Right lung (tissue), 10 donors: ENCODE measurements at places on chromosomes 11 and 22.

GRCh38 chr11:10807493-10808234 lies 1.1 kb downstream of the EIF4G2 start:
- DNase-seq = peak; percentile 59

DNA sequence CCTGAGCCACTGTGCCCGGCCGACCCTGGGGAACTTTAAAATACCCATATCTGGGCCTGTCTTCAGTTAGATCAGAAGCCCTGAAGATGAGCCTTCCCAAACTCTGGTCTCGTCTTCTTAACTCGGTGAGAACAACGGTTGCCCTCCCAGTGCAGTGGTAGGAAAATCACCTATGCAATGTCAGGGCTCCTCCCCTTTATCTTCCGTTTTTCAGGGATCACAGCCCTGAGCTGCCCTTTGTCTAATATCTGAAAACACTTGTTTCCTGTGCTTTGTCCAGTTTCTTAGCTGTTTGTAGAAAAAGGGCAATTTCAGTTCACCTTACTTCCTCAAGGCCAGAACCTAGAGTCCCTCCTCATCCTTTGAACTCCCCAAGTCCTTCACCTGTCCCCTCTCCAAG lies 9.4 kb downstream of the DRAP1 start:
- no peak for DNase-seq

DNA sequence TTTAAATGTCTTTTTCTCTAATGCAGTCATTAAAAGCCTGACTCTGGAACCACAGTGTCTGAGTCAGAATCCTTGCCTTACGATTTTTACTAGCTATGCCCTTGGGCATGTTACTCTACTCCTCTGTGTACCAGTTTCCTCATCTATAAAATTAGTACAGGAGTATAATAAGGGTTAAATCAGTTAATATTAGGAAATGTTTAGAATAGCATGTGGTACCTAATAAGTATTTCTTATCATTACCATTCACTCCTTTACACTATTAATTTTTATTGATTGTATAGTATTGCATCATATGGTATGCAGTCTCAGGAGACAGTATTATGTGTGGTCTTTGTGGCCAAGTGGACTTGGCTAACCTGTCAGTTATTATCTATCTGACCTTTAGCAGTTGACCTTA lies 68.2 kb downstream of the METTL15 start:
- DNase-seq = no peak

- DNase-seq = no peak
Observed at GRCh38 chr11:66491315-66491935, 11.2 kb downstream of the DPP3 start.

GRCh38 chr11:67611704-67612587 lies 5.2 kb downstream of the NDUFV1 start:
- DNase-seq = no peak

DNA sequence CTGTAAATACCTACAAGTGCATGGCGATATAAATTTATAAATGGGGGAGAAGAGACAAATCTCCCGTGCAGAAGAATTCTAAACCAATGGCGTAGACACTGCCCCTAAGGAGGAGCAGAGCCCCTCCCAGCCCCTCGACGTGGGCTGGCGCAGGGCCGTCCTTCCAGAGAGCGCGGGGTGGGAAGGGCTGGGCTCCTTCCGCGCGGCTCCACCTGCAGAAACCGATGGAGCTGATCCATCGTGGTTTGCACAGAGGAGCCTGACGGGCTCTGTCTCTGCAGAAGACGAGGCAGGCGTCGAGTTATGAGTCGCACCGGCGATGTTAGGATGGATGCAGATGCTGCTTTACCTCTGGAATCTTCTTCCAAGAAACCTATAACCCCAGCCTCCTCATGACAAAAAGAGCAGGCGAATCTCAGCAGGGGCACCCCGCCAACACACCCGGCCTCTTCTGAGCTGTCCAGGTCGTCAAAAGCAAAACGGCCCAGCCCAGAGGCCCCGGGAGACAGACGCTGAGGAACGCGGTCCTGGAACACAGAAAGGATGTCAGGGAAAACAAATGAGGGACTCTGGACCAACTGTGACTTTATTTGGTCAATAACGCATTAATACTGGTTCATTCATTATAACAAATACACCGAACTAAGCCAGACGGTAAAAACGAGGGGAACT lies 11.0 kb upstream of the B4GALNT4 start:
- DNase-seq = no peak

GRCh38 chr11:114846416-114846791 lies 168.1 kb downstream of the NXPE2 start:
- DNase-seq = peak; percentile 76

DNA sequence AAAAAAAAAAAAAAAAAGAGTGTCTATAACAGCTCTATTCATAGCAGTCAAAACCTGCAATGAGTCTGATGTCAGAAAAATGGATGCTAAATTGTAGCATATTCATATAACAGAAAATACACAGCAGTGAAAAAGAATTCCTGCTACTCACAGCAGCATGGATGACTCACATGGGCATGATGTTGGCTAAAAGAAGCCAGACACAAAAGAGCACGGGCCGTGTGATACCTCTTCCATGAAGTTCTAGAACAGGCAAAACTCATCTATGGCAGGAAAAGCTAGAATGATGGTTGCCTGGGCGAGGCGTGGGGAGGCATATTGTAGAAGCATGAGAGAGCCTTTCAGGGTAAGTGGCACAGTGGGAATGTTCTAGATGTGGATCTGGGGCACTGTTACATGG lies 18.9 kb downstream of the PLAAT3 start:
- no peak for DNase-seq

GRCh38 chr22:36056980-36057379 lies 28.4 kb upstream of the RBFOX2 start:
- DNase-seq = no peak
